ENCODE measurements at places on chromosomes 5 and 9.

DNA sequence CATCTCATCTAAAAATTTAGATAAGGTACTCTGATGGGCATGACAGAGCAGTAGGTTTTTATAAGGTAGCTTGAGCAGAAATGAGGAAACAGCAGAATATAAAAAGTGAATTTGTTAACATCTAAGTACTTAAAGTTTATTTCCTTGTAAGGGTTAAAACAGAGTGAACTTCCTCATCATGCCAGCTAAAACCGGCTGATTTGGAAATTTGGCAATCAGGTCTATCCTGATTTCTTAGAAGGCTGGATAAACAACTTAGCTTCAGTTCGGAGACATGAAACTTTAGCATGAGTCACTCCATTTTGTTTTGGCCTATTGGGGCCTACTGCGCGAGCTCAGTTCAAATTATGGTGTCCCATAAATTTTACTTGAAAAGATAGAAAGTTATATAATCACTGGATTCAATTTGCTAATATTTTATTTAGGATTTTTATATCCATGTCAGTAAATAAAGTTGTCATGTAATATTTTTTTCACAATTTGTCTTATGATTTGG is 241.6 kb upstream of the RORB start:
- DNase-seq, result no peak

GRCh38 chr5:114447084-114447773 is 85.4 kb downstream of the KCNN2 start:
- DNase-seq, result no peak

DNA sequence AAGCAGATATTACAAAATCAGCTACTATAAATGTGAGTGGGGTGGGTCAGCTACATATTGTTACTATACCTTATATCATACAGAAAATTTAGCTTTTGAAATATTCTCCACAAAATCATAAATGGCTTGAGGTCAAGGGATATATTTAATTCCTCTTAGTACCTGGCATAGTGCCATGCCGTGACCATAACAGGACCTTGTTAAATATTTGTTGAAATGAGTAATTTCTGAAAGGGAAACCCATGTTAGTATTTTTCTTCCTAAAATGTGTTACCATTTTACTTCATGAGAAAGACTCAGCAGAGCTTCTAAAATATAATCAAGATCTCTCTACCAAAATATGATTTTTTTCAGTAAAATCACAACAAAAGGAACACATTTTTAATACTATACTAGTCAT is 14.8 kb downstream of the ATP10B start:
- DNase-seq, result no peak

DNA sequence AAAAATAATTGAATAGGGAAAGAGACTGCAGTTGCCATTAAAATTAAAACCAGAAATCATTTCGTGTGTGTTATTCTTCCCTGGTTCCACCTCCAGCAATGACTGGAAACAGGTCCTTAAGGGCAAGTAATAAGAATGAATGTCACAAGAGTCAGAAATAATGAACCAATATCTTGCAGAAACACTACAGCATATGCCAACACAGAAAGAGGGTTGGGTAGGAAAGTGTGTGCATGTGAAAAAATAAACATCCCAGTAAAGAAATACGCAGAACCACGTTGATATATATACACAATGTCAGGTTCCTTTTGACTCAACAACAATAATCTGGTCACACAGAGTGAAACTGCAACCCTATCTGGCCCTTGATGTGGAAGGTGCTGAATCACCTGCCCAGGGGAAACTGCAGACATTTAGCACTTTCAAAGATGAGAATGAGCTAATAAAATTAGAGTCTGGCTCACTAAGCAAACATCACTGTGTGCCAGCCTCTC is 15.0 kb downstream of the HMHB1 start:
- DNase-seq, result no peak

DNA sequence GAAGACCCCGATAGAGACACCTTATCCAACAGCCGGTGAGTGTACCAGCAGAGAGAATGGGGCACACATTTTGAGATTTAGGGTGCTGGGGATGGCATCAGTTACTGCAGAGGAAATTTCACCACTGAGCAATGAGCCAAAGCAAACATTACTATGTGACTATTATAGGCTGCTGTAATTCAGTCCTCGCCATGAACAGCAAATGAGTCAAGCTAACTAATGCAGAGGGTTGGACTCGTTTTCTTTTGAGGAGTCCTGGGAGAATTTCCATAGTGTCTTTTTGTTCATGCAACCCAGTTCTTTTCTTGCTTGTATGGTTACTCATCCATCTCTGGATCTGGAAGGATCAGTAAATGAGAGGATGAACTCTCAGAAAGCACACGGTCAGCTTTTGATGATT is 323.8 kb downstream of the PSAT1 start:
- DNase-seq, result no peak

Measured in activated gamma-delta T cell treated with anti-CD3 and anti-CD28 coated beads, Interleukin-2, amount 50 U/mL, for 16 hours (primary cell).